ENCODE measurements at places on chromosomes 1 and 21.

- no peak for DNase-seq
These were observed 34.9 kb downstream of the VANGL1 start for GRCh38 chr1:115676498-115677181.

- no peak for DNase-seq
These were observed 81.3 kb upstream of the DUSP10 start for GRCh38 chr1:221823149-221823548.

GRCh38 chr1:247647864-247648263 is 31.7 kb downstream of the OR13G1 start:
- DNase-seq: peak; percentile 4

DNA sequence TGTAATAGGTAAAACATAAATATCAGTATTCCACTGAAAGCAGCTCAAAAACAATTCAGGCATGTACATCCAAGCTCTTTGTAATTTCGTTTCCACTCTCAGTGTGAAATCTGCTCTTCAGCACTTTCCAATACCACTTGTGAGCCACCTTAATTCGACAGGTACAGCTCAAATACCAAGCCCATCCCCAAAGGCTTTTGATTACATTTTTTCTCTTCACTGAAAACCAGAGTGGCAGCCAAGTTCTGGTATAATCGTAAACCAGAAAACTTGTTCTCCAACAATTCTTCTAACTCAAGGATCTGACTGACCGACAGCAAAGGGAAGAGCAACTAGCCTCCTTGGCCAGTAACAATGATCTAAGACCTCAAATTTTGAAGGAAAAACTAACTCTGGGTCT is 36.8 kb downstream of the FBXO42 start:
- no peak for DNase-seq

DNA sequence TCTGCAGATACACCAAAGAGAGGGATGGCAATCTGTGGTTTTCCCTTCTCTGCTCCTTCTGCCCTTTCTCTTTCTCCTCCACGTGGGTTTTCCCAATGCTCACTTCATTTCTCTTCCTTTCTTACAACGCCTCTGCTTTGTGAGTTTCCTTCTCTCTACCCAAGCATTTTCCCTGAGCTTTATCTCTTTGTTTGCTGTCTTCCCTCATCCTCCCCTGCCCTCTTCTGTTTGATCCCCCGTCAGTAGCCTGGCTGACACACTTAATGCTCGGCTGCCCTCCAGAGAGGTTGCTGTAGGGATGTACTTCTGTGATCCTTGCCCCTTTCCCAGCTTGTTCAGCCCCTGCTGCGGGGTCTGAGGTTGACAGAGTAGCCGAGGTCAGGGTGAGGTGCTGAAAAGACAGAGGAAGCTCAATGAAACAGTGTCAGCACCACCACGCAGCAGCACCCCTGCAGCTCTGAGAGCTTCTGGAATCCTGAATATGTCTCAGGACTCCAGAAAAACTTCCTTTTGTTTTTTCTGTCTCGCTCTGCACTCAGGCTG is 6.0 kb downstream of the EDARADD start:
- no peak for DNase-seq

GRCh38 chr1:179310291-179310690 is 16.7 kb downstream of the SOAT1 start:
- DNase-seq: no peak

GRCh38 chr1:215824245-215824644 is 257.1 kb downstream of the KCTD3 start:
- no peak for DNase-seq

GRCh38 chr1:172540635-172541034 is 7.7 kb downstream of the SUCO start:
- DNase-seq: no peak

- no peak for DNase-seq
These were observed 93.9 kb downstream of the DDAH1 start for GRCh38 chr1:85371021-85371420.

- no peak for DNase-seq
These were observed 42.7 kb downstream of the OLIG1 start for GRCh38 chr21:33112681-33113080.

- DNase-seq: no peak
These were observed 36.4 kb downstream of the BTG3 start for GRCh38 chr21:17576080-17576835.

- no peak for DNase-seq
These were observed 160.8 kb upstream of the HOOK1 start for GRCh38 chr1:59653968-59654367.

DNA sequence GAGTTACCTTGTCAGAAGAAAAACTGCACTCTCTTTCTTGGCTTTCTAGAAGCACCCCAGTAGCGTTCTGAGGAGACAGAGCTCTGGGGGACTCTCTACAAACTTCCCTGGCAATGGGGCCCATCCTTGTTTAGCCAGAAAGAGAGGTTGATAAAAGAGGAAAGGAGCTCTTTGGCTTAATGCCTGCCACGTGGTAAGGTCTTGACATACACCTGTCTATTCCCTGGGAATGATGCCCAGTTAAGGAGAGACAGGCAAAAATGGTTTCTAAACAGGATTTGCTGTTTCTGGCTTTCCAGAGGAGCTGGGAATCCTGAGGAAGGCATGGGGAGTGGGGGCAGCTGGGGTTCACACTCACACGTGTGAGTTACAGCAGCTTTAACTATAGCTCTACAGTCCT is 30.2 kb upstream of the IL20 start:
- DNase-seq: no peak

GRCh38 chr1:226384717-226385116 is 23.2 kb downstream of the PARP1 start:
- no peak for DNase-seq

DNA sequence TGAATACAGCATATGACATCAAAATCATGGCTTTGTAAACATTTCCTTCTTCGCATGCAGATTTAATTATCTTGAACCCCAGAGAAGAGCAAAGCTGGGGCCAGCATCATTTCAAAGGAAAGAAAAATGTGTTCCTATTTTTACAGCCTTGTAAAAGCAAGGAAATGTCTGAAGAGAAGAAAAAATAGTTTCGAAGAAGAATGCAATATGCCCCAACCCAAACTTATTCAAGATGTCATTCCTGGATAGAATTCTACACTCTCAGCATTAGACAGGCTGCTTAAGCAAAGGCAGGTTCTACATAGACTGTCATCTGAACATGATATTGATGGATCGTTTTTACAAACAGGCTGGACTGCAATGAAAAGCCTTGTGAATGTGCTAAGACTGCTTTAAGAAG is 900.8 kb downstream of the TTLL7 start:
- DNase-seq: no peak

DNA sequence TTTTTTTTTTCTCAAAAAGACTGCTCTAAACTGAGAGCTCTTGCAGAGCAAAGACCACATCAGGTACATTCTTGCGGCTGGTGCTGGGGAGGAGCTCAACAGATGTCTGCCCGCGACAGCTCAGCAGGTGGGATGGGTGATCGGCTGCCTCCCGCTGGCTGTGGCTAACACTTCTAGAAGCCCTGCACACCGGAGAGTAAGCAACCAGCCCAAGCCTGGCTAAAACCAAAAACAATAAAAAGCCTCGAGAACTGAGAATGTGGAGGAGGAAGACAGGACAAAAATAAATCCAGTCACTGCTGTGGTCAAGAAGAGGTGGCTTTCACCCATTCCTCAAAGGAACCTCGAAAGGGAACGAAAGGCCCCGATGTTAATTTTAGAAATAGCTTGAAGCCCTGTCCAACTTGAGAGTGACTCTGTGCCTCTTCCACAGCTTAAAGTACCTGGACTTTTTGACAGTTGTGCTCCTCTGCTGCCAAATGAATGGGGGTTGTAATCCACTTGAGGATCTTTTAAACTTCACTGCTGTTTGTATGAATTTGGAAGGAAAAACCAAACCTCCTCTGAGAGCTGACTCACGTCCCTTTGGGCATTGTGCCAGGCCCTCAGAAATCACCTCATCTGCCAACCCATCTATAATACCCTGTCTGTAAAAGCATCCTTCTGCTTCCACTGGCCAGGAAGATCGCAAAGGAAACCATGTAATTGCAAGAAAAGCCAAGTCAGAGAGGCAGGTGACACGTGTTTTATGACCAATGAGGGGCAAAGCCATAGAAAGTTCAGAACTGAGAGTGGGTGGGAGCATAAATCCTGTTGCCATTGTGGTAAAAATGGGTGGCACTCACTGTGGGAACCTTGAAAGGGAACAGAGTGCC is 78.6 kb downstream of the KCNN3 start:
- peak; percentile 27 for DNase-seq

- DNase-seq: no peak
These were observed 2.1 kb downstream of the SLC22A15 start for GRCh38 chr1:115978292-115978941.

DNA sequence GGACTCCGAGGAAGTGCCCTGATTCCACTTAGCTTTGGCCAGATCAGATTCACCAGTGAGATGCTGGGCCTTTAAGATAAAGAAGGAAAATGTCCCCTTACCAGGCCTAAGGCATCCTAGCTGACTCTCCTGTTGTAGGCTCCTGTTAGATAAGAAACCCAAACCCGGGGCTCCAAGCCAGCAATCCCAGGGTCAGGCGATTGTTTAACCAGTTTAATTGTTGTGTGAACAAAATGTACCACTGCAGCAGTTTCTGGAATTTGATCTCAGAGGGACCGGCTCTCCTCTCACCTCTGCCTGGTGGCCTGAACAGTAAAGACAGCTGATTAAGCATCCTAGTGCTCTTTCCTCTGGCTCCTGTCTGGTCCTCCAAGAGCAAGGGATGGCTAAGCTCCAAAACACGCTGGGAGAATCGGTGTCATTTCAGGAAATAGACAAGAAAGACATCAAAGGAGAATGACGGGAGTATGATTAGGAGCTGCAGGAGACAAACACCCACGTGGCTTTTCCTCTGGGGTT is 9.3 kb upstream of the KLHDC8A start:
- peak; percentile 29 for DNase-seq

- no peak for DNase-seq
These were observed 23.9 kb downstream of the KCNAB2 start for GRCh38 chr1:6069573-6069972.

DNA sequence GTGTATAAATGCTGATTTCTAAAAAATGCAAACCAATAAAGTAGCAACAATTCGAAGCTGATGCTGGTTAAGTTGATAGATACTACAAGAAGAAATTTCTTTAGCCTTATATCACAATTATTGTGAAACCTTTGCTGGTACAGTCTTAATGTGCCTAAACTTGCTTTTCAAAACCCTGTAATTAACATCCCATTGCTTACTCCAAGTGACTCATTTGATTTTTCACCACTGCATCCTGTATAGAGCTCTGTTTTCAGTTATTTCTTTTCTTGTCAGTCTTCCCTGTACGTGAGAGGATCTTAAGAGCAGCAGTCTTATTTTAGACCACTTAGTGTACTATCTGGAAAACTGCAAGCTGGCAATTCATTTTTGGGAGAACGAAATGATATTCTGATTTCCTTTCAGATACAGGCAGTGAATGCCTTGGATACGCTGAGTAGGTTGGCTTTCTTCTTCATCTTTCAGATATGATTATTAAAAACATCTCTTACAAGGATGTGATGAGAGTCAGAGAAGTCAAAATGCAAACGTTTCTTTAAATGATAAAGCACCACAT is 210.3 kb downstream of the KCTD3 start:
- no peak for DNase-seq

DNA sequence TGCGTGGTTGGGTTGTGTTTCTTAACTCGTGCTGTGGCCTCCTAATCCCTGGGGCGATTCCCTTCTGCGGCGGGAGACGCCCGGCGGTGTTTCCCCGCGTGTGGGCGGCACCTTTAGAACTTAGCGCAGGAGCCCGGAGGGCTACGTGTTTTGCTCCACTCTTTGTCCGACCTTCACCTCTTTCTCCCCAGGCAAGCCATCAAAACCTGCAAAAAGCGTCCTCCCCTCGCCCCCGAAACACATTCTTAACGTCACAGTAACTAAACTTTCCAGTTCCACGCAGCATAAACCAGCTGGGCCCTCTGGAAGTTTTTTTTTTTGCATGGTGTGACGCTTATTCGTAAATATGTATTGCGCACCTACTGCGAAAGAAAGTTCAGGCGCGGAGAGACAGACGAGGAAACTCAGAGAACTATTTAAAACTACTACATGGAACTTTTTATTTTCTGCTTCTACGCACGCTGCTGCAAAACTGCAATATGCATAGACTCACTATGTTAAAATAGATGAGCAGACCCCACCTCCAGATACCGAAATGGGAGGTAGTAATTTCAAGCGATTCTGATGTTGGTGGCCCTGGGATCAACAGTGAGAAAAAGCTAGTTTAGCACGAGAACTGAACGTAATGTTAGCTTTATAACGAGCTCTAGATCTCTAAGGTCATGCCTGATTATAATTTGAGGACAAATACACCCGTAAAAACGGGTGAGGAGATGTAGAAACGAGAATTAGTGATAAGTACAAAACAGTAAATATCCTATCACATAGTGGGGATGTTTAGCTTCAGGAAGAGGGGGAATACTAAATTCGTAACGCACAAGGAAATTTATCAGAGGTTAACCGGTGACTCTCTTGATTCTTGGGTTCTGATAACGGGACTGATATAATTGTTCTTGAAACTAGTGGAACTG is 920 bp downstream of the MTR start:
- DNase-seq: no peak

DNA sequence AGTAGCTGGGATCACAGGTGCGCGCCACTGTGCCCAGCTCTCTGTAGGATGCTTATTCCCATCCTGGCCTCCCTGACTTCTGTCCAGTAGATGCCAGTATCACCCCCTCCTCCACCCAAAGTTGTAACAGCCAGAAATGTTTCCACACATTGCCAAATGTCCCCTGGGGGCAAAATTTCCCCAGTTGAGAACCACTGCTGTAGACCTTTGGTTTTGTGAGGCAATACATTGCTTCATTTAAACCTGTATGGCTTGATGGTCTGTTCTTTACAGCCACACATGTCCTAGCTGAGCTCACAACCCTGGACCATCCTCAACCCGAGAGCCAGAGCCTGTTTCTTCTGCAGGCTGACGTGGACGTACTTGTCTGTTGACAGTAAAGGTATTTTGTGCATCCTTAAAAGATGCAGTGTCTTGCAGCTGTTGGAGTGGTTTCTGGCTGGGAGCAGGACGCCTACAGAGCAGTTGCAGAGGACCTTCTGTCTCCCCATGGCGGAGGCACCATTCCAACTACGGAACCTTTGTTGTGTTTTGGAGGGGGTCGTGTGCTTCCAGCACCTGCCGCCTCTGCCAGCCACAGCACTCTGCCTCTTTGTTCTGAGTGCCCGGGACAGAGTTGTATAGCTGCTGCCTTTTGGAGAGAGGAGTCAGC is 26.6 kb downstream of the DOP1B start:
- no peak for DNase-seq

- DNase-seq: no peak
These were observed 31.0 kb upstream of the H6PD start for GRCh38 chr1:9203511-9203982.

- no peak for DNase-seq
These were observed 221.6 kb downstream of the RHOU start for GRCh38 chr1:228956864-228957263.

DNA sequence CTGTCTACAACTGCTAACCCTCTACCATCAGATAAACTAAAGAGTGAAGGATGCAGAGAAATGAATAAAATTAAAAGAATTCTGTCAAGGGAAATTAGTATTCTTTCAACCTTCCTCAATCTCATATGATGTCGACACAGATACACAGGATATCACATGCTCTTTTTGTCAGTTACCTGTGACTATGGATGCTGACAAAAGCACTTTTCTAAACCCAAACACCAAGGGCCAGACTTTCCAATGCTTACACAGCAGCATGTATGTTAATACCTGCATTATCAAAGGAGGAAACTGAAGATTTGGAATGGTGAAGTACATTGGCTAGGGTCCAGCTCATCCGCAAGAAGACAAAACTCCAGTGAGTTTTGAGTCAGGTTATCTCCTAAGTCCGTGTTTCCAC is 294.0 kb downstream of the SMYD3 start:
- no peak for DNase-seq

GRCh38 chr1:229262239-229262638 is 8.7 kb upstream of the RAB4A start:
- no peak for DNase-seq
